ENCODE measurements at places on chromosomes 12 and 14.

DNA sequence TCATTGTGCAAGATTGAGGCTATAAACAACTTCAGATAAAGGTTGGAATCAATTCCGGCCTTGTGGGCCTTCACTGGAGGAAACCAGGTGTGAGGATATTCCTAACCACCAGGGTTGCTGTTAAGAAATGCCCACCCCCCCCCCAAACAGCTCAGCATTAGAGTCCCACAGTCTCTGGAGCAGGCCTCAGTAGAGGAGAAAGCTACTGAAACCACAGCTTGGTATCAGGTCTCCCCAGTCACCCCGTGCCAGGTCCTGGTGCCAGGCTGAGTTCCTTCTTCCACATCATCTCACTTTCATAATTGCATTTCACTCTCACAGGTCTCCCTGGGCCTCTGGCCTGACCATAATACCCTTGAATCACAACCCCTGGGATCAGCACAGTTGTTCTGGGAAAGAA is 12.5 kb downstream of the GALNT6 start:
- no peak for DNase-seq

DNA sequence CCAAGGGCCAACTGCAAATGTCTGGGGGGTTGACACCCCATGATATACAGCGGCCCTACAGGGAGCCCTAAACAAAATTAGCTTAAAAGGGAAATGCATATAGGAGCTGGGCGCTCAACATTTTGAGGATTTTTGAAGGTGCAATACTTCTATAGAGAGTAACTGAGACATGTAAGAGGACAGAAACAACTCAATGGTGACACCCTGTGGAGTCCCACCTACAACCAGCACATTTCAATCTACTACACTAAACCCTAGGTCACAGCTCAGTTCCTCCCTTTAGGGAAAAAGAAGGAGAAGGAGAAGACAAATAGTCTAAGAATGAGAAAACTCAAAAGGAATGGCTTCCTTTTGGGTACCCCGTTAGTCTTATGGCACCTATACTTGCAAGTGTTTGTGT is 1010.5 kb upstream of the NOVA1 start:
- DNase-seq: no peak

DNA sequence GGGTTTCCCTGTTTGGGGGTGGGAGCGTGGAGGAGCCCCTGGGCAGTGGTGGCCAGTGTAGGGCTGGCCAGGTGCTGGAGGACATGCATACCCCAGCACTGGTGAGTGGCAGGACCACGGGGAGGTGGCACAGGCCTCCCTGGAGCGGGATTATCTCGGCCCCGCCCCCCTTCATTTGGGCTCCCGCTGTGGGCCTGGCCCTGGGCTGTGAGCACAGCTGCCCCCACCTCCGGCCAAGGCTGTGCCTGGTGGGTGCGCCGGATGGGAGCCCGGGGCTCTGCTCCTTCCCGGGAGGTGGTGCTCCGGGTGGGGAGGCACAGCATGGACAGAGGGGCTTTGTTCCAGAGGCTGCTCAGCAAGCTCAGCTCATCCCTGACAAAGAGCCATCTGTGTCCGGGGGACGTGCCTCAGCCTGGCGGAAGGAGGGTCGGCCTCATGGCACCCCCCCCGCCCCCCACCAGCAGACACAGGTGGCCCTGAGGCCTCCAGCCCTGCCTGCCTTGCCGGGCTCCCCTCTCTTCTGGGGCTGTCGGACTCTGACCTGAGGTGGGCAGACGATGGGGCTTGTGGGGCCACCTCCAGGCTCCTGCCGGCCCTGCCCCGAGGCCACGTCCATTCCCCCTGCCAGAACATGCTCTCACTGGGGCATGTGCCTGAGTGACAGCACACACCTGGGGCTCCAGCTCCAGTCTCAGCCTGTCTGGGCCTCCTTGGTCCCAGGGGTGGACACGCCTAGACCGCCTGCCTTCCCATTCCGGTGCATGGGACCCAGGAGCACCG is 8.4 kb downstream of the TEDC1 start:
- peak; percentile 47 for DNase-seq

- DNase-seq: no peak
These were observed 60.6 kb downstream of the LGMN start for GRCh38 chr14:92687681-92688433.

DNA sequence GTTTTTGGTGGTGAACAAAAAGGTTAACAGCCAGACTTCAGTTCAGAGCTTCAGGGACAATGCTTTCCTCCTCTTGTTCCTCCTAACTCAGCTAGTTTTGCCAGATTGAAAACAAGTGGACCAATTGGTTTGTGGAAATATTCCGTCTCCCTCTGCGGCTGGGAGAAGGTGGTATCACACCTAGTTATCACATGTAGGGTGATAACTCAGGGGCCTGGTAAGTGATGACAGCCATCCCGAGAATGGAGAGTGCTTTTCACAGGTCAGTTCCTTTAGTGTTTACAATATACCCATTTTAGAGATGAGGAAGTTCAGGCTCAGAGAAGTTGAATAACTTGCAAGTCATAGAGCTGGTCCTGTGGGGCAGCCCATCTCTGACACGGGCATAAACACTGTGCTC is 60.7 kb upstream of the DICER1 start:
- DNase-seq: no peak

DNA sequence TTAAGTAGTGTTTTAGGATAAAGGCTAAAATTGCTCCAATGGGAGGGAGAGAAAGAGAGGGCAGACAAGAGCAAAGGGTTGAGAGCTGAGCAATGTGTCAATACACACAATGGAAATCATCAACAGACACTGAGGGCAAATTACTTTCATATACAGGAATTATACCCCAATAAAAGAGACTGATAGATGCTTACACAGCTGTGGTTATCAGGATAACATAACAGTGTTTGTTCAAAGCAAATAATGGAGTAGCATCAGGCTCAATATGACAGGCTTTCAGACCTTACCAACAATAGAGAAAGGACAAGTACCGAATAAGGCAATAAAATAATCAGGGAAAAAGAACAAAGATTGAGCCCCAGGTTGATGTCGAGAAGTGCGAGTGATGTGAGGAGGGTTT is 53.4 kb upstream of the DIO2 start:
- no peak for DNase-seq

- no peak for DNase-seq
These were observed 22.1 kb downstream of the PTGER2 start for GRCh38 chr14:52336241-52336640.

DNA sequence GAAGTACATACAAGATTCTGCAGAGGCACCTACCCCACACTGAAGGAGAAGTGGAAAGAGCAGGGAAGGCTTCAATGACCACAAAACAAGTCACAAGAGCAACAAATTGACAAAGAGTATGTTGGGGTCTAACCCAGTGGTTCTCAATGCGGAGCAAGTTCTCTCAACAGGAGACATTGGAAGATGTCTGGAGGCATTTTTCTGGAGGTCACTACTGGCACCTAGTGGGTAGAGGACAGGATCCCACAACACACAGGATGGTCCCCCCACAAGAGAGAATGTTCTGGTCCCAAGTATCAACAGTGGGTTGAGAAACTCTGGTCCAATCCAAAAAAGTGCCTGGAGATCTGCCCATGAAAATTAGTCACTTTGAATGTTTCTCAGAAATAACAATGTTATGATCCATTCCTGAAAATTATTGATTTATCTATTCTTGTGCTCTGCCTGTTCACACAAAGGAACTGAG is 3.4 kb downstream of the SSH1 start:
- DNase-seq: no peak

GRCh38 chr12:51225771-51226170 is 7.9 kb upstream of the POU6F1 start:
- DNase-seq: no peak

DNA sequence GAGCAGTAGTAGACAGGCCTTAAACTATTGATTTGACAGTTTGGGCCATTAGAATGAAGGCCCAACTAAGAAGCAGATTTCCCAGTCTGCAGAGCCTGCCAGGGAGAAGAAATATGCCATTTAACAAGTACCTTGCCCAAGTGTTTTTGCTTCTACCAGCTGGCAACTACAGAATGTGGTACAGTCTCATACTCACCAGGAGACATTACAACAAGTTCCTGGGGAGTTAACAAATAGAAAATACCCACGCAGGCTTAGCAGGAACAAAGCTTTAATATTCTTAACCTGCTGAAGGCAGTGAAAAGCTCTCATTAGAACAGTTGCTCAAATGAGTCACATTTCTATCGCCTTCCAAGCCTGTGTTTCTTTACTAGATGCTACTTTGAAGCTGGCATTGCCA is 241.0 kb downstream of the TMEM117 start:
- no peak for DNase-seq

- no peak for DNase-seq
These were observed 127.8 kb downstream of the DAAM1 start for GRCh38 chr14:59316151-59316830.

Measured in activated CD8-positive, alpha-beta memory T cell treated with anti-CD3 and anti-CD28 coated beads, Interleukin-2, amount 50 U/mL, for 48 hours (primary cell).